ENCODE measurements at places on chromosomes 11 and 22.

DNA sequence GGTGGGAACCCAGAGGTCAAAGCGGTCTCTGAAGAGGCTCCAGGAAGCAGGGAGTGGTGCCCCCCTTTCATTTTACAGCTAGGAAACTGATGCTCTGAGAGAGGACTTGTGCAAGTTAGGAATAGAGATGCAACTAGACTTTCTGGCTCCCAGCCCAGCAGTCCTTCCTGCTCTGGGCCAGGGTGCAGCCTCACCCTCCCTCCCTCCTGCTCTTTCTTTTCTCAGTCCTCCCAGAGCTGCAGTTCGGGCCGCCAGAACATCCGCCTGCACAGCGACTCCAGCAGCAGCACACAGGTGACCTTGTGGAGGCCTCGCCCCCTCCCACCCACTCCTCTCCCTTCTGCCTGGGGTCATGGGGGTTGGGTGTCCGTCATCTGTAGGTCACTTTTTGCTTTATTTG is 51.5 kb downstream of the LHFPL7 start:
- no peak for DNase-seq

DNA sequence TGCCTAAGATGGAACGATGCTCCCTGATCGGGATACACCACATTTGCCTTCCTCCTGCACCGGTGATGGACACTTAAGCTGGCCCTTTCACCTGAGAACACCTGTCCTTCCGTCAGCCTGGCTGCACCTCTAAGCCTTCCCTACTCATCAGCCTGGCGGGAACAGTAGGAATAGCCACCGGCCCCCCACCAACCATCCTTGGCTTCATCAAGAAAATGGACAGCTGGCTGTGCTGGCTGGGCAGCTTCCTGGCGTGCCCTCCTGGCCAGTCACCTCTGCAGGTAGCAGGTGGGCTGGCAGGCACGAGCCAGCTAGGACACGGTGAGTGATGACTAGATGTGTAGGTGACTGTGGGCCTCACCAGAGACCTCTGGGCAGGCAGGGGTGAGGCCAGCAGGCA is 142.8 kb downstream of the CTTN start:
- DNase-seq = no peak

DNA sequence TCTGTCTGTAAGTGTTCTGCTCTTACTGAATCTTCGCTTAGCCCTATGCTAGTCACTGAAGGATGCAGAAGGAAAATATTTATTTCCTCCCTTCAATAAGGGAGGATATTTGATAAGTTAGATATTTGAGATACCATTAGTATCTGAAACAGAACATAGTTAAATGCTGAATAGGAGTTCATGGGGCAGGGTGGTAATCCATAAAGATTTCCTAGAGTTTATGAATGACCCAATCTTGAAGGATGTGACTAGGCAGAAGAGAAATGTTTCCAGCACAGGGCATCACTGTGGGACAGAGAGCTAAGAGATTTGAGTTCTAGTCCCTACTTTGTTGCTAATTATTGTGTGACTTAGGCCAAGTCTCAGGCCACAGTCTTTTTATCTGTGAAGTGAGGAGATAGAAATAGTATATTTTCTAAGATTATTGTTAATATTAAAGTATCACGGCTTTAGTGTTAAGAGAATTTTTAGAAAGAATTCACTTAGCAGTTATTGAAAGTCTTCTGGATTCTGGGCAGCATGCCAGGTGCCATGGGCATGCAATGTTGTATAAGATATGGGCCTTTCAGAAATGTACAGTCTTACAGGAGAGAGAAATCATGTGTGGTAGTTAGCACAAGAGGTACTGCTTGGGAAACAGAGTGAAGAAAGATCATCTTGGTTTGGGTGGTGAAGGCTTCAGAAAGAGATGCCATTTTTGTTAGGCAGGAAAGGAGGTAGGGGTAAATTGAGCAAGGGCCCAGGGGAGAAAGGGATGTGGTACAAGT is 24.0 kb downstream of the SWAP70 start:
- no peak for DNase-seq

DNA sequence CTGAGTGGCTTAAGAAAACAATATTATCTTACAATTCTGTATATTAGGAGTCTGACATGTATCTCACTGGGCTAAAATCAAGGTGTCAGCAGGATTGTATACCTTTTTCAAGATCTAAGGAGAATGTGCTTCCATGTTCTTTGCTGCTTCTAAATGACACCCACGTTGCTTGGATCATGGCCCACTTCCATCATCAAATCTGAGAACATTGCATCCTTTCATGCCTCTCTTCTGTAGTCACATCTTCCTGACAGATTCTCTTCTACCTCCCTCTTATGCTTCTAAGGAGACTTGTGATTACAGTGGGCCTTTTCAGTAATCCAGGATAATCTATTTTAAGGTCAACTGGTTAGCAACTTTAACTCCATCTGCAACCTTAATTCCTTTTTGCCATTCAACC is 499.4 kb downstream of the FAM181B start:
- DNase-seq = no peak

DNA sequence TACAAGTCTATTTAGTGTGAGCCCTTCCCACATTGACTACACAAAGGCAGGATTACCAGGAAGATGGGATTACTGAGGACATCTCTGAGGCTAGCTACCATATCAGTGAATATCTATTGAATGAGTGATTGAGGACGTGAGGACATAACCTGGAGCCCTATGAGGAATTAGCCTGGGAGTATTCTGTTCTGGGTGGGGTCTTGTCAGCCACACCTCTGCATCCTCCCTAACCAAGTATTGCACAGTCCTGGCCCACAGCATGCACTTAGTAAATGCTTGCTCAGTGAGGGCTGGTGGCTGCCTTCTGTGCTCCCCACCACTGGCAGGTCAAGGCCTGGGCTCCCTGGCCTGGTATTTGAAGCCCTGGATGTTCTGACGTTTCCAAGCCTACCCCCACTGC is 14.8 kb downstream of the DUSP18 start:
- DNase-seq = no peak

- no peak for DNase-seq
These were observed 43.1 kb upstream of the CEP295 start for GRCh38 chr11:93618371-93618770.

DNA sequence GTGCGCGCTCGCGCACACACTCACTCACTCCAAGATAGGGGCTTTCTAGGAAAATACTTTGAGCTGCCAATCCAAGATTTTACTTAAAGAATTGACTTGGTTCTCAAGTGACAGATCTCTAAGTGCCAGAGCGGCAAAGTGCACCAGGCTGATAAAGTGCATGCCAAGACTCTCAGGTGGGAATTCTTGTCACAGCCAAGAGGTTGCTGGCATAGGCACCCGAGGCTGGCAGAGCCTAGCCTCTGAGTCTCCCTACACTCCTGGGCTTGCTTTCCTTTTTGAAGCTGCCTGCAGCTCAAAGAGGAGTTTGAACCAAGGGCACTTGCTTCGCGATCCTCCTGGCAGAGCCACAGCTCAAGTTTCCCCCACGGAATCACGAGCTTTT is 2.5 kb upstream of the ADM start:
- DNase-seq = no peak

- DNase-seq = peak; percentile 45
These were observed 4.3 kb upstream of the AMPD3 start for GRCh38 chr11:10450462-10451425.

GRCh38 chr11:44729063-44729462 is 2.3 kb downstream of the TSPAN18 start:
- no peak for DNase-seq

DNA sequence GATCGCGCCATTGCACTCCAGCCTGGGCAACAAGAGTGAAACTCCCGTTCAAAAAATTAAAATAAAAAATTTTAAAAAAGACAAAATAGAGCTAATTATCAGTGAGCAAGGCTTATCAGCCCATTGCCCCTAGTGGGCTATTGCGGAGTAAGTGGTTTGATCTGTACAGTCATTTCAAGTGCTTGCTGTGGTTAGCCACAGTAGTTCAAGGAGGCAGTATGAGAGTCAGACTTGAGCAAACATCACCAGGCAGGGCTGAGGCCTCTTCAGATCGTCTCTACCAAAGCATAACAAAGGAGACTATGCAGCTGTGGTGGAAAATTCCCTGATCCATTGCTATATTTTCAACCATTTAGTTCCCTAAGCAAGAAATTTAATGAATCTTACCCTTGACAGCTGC is 4.3 kb upstream of the SBF2 start:
- DNase-seq = peak; percentile 68

- no peak for DNase-seq
These were observed 100.4 kb downstream of the ARL14EP start for GRCh38 chr11:30423279-30423648.

DNA sequence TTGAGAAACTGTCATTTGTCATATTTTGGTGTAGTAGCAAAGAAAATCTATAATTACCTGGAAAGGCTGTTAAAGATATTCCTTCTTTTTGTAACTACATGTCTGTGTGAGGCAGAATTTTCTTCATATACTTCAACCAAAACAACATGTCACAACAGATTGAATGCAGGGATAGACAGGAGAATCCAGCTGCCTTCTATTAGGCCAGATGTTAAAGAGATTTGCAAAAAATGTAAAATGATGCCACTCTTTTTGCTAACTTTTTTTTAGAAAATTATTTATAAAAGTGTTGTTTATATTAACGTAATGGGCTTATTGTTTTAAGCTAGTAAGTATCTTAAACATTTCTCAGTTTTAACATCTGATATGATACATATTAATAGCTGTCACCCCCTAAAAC is 12.7 kb downstream of the DGKZ start:
- no peak for DNase-seq

DNA sequence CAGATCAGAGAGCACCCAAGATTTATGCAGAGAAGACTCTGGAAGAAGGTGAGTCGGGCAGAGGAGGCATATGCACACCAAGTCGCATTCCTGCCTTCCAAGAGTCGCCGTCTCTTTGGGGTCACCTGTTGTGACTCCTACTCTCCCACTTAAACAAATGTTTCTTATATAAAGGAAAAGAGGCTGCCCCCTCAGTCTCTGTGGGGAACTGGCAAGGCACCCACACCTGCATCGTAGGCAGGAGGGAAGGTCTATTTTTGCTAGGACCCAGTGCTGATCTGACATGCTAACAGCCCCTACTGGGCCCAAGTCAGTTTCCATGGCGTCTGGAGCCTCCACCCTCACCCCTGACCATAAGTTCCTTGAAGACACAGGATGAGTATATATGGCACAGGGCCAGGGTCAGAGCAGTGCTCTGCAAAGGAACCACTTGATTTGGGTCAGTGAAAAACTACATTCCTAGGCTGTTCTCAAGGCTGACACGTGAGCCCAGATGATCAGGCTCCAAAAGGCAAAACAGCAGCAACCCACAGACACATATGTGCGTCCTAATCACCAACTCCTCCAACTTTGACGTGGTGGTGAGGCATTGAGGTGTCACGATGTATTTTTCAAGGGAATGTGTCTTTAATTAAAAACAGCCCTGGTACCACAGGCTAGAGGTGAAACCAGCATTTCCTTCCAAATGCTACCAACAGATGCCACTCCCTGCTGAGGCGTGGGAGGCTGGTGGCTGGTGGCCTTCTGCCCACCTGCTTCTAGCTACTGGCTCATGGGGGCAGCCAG is 55.6 kb upstream of the CSNK2A3 start:
- no peak for DNase-seq

GRCh38 chr11:19091366-19091765 is 25.6 kb upstream of the ZDHHC13 start:
- no peak for DNase-seq

GRCh38 chr11:108805030-108805429 is 140.2 kb downstream of the DDX10 start:
- no peak for DNase-seq

GRCh38 chr11:128515086-128515485 is 72.3 kb downstream of the ETS1 start:
- peak; percentile 60 for DNase-seq

DNA sequence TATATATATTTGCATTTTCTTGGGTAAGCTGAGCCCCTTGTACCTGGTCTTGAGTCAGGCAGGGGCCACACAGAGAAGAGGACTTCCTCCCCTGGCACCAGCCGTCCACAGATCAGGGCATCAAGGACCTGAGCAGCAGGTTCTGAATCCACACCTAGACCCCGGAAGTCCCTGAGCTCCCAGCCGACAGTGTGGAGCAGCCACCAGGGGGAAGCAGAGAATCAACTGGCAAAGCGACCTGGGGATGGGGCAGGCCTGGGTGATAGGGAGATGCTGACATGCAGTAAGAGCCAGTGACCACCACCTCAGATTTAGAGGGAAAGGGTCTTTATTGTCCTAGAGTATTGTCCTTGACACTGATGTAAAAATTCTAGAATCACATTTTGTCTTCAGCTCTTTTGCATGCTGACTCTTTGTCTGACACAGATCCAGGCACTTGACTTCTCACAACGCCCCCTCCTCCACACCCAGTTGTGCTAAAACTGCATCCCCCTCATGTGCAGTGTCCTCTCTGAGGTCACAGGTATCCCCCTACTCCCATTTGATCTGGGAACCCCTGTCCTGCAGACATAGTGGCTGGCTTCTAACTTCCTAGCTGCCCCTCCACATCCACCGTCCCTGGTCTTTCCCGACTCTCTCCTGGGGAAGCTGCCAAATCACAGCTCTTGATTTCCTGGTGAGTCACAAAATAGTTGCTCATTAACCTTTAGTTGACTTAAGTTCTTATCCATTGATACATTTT is 109.3 kb downstream of the GGTLC2 start:
- peak; percentile 83 for DNase-seq

GRCh38 chr11:65648997-65649493 is 11.1 kb downstream of the SIPA1 start:
- DNase-seq = no peak

DNA sequence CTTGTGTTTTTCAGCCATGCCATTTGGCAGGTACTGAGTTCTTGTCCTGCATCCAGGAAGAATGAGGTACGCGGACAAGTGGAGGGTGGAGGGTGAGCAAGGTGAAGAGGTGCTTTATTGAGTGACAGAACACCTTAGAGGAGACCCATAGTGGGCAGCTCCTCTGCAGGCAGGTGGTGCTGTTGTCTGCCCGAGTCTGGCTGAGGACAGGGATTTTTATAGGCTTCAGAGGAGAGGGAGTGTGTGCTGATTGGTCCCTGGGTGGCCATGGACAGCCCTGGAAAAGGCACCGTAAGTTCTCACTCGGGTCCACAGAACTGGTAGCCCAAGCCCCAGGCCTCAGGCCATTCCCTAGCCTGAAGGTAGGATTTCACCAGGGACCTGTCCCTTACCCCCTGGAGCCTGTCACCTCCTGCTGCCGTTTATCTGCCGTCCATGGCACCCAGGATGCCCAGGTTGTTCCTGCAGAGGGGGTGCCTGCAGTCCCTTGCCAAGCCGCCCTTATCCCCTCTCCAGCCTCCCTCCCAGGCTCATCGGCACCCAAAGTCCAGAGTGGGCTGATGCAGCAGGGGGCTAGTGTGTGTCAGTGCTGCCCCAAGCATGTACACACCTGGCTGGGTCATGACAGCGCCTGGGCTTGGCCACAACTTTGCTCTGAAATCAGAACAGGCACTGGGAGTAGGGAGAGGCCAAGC is 213.6 kb downstream of the LRRC4C start:
- DNase-seq = no peak

Data from CD4-positive, alpha-beta T cell treated with Interleukin-12 subunit alpha and Interleukin-12 subunit beta, for 1 hour (primary cell).